ENCODE measurements at places on chromosomes 5 and 9.

GRCh38 chr9:114061292-114061691, 16.8 kb downstream of the AMBP start:
- DNase-seq = no peak

- no peak for DNase-seq
These were observed 40.5 kb downstream of the SMIM23 start for GRCh38 chr5:171826132-171826531.

- no peak for DNase-seq
These were observed 433.1 kb downstream of the CHSY3 start for GRCh38 chr5:130337179-130337888.

- no peak for DNase-seq
These were observed 48.6 kb downstream of the NR2F1-AS1 start for GRCh38 chr5:93532370-93532769.

DNA sequence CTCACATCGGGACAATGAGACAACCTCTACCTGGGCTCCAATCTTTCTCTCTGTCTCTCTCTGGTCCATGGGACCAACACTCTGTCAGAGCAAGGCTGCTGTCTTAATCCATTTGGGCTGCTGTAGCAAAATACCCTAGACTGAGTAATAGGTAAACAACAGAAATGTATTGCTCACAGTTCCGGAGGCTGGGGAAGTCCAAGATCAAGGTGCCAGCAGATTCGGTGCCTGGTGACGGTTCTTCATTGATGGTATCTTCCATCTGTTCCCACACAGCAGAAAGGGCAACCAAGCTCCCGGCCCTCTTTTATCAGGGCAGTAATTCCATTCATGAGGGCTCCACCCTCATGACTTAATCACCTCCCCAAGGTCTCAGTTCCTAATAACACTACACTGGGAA, 61.3 kb upstream of the SPOCK1 start:
- DNase-seq = no peak

- no peak for DNase-seq
These were observed 264.9 kb downstream of the TLE1 start for GRCh38 chr9:81424431-81424830.
